ENCODE measurements at places on chromosomes 2 and 18. TPM values are rescaled to one million over a fixed set of nuclear protein-coding genes. Genes with fewer than 3 reads are reported as not detected.

- no peaks in the 10 kb centered on the region for H3K36me3 ChIP-seq
- no peak overlapping the region for H3K27ac ChIP-seq
- H3K4me1 ChIP-seq = peaks cover 8% of the 10 kb centered on the region
- no peak for DNase-seq
- H3K27me3 ChIP-seq = no peaks in the 10 kb centered on the region
Measured at GRCh38 chr2:181850936-181851560, 40.5 kb upstream of the ITPRID2 start.

GRCh38 chr18:57027190-57027708 is 119.6 kb upstream of the BOD1L2 start:
- no peak overlapping the region for H3K27ac ChIP-seq
- H3K4me1 ChIP-seq = no peaks in the 10 kb centered on the region
- H3K36me3 ChIP-seq = peaks cover 13% of the 10 kb centered on the region
- DNase-seq = no peak

GRCh38 chr2:206164261-206164862 is 4.7 kb downstream of the EEF1B2 start:
- peaks cover 15% of the 10 kb centered on the region for H3K36me3 ChIP-seq
- peaks cover 8% of the 10 kb centered on the region for H3K4me1 ChIP-seq
- H3K27me3 ChIP-seq = no peaks in the 10 kb centered on the region
- H3K27ac ChIP-seq = no peak overlapping the region

GRCh38 chr2:113910967-113911678 is 21.2 kb downstream of the ACTR3 start:
- no peak overlapping the region for H3K27ac ChIP-seq
- peaks cover 17% of the 10 kb centered on the region for H3K4me1 ChIP-seq
- no peak overlapping the region for H3K4me3 ChIP-seq

GRCh38 chr2:130987519-130988425 is 105.5 kb downstream of the FAM168B start:
- no peaks in the 10 kb centered on the region for H3K36me3 ChIP-seq
- no peak for DNase-seq
- H3K27me3 ChIP-seq = no peaks in the 10 kb centered on the region
- no peak overlapping the region for H3K4me3 ChIP-seq

DNA sequence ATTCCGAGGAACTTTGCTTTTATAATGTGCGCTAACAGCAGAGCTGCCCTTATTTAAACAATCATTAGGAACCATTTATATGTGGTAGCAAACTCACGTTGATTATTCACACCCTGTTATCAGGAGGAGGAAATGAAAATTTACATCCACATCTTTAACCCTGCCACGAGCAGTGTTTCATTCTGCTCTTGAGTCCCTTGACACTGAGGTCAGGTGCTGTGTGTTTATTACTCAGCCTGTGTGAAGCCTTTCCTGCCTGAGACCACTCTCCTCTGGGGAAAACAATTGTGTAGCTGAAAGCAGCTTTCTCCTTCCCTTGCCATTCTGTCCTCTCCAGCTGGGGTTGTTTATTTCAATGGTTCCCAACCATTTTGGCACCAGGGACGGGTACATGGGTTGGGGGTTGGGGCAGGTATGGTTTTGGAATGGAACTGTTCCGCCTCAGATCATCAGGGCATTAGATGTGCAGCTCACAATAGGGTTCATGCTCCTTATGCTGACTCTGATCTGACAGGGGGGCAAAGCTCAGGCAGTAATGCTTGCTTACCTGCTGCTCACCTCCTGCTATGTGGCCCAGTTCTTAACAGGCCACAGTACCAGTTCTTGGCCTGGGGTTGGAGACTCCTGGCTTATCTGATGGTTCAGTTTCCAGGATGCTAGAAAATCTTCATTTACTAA is 651.1 kb downstream of the TDRD15 start:
- H3K4me1 ChIP-seq = peaks cover 16% of the 10 kb centered on the region
- DNase-seq = no peak

GRCh38 chr2:84958135-84959059 is 12.6 kb upstream of the KCMF1 start:
- no peak for DNase-seq
- peaks cover 5% of the 10 kb centered on the region for H3K36me3 ChIP-seq
- no peak overlapping the region for H3K27ac ChIP-seq

DNA sequence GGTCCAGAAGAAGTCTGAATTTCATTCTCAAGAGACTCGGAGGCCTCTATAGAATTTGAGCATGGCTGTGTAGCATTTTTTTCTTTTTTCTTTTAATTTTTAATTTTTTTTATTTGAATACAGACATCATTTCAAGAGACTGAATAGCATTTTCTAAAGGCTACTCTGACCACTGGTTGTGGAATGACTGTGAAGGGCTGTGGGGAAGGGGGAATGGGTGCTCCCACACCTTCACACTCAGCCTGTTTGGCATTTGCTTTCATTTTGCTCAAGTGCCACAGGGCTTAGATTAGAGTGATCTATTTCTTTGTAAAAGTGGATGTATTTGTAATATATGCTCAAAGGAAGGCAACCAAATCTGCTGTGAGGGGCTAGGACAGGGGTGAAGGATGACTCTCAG is 142.0 kb upstream of the SPOPL start:
- no peak overlapping the region for H3K4me3 ChIP-seq
- H3K27ac ChIP-seq = no peak overlapping the region
- peaks cover 19% of the 10 kb centered on the region for H3K4me1 ChIP-seq
- H3K36me3 ChIP-seq = no peaks in the 10 kb centered on the region

DNA sequence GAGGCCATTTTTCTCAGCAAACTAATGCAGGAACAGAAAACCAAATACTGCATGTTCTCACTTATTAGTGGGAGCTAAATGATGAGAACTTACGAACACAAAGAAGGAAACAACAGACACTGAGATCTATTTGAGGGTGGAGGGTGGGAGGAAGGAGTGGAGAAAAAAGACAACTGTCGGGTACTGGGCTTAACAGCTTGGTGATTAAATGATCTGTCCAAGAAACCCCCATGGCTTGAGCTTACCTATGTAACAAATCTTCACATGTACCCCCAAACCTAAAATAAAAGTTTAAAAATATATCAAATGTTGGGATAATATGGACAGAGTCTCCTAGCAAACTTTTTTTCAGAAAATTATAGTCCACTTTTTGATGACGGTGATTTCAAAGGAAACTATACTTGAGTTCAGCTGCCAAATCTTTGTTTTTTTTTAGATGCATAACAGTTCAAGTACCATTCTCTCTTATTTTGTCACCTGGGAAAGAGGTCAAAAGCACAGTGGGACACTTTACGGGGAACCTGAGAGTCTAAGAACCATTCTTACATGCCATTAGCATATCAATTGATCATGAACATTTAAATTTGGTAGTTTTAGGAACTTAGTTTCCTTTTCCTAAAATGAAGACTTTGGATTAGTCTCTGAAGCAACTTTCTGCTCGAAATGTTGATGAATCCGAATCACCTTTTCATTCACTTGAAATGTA is 835.0 kb downstream of the NRXN1 start:
- H3K36me3 ChIP-seq = no peaks in the 10 kb centered on the region
- no peaks in the 10 kb centered on the region for H3K27me3 ChIP-seq
- peaks cover 4% of the 10 kb centered on the region for H3K4me1 ChIP-seq
- no peak overlapping the region for H3K27ac ChIP-seq
- DNase-seq = no peak

DNA sequence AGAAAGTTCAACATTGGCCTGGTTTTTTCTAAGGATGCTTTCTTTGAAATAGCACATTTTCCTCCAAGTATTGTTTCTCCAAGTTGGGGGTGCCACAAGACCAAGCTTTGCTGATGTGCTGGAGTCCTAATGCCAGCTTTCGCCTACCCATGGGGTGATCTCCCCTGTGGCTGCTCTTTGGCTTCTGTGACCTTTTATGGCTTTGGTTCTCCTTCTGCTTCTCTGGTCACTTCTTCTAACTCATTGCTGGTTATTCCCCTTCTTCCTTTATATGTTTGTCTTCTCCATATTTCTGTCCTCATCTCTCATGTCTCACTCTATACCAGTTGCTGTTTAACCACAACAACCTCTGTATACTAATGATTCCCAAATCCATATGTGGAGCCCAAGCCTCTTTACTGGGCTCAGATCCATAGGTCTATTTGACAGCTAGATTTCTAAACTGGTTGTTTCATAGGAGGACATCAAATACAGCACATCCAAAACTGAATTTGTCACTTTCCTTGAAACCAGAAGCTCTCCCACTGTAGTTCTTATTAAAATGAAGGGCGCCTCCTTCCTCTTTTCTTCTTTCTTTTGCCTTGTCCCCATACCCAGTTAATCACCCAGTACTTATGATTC is 23.1 kb downstream of the APOB start:
- no peak overlapping the region for H3K4me3 ChIP-seq
- no peaks in the 10 kb centered on the region for H3K27me3 ChIP-seq
- no peak overlapping the region for H3K27ac ChIP-seq
- DNase-seq = no peak

GRCh38 chr18:55402731-55403405 is 185.1 kb downstream of the TCF4 start:
- H3K4me1 ChIP-seq = peaks cover 16% of the 10 kb centered on the region
- H3K4me3 ChIP-seq = peak overlapping the region; percentile 71
- H3K36me3 ChIP-seq = no peaks in the 10 kb centered on the region
- H3K27me3 ChIP-seq = no peaks in the 10 kb centered on the region

- peak overlapping the region; percentile 50 for H3K4me3 ChIP-seq
- no peaks in the 10 kb centered on the region for H3K36me3 ChIP-seq
- H3K27ac ChIP-seq = peak overlapping the region; percentile 87
- H3K4me1 ChIP-seq = peaks cover 96% of the 10 kb centered on the region
Measured at GRCh38 chr2:207142461-207142860, 23.3 kb downstream of the KLF7 start.

GRCh38 chr2:224850081-224850480 is 133.9 kb upstream of the CCDC195 start:
- no peaks in the 10 kb centered on the region for H3K27me3 ChIP-seq
- peaks cover 9% of the 10 kb centered on the region for H3K4me1 ChIP-seq
- no peak overlapping the region for H3K4me3 ChIP-seq
- DNase-seq = no peak

DNA sequence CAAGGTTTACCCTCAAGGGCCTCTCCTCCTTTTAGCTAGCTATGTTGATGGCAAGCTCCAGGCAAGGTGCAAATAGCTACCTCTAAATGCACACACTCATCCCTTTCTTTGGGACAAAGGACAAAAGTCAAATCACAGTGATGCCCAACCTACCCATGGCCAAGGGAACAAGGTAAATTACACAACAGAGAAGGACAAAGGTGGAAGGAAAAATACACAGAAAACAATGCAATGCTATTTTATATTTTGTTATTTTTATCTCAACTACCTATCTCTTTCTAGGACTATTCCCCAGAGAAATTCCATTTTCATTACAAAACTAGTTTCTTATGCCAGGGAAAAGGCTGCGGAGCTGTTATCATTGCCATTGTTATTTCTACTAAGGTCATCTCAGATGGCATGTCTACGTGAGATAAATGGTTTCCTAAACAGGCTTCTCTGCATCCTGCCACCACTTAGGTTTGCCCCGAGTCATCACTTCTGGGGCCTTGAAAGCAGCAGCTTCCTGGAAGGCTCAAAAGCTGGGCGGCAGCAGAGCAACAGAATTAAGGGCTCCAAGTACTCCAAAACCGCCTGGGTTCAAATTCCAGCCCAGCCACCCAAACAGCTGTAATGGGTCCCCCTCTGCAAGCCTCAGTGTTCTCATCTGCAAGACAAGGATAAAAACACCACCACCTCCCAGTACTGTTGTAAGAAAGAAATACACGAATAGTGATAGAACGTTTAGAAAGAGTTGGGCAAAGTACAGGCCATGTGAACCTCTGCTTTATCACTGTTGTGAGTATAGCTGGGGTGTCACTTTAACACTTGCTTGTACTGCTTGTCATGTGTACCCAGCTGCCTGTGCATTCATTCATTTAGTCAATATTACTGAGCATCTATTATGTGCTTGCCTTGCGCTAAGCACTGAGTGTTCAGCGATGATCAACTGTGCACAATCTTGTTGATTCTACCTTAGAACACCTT is 20.9 kb downstream of the BCL2 start:
- no peak overlapping the region for H3K27ac ChIP-seq
- H3K4me3 ChIP-seq = no peak overlapping the region
- peaks cover 65% of the 10 kb centered on the region for H3K4me1 ChIP-seq
- DNase-seq = no peak
- H3K27me3 ChIP-seq = no peaks in the 10 kb centered on the region

DNA sequence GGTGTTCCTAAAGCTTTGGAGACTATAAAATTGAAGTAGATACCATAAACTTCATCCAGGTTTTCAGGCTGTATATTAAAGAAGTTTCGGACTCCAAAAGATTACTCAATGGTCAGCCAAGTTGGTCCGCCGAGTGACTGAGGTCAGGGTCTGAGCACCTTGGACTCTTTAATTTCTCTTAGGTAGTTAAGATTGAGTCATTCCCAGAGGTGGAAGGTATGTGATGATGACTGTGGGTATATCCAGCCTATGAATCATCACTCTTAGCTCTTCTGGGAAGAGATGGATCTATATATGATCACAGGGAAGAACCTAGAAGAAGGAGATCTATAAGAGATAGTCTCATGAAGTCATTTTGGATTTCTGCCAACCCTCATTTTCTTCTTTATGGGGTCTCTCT is 3.3 kb downstream of the ITGA6 start:
- no peak overlapping the region for H3K27ac ChIP-seq
- H3K4me1 ChIP-seq = peaks cover 24% of the 10 kb centered on the region

DNA sequence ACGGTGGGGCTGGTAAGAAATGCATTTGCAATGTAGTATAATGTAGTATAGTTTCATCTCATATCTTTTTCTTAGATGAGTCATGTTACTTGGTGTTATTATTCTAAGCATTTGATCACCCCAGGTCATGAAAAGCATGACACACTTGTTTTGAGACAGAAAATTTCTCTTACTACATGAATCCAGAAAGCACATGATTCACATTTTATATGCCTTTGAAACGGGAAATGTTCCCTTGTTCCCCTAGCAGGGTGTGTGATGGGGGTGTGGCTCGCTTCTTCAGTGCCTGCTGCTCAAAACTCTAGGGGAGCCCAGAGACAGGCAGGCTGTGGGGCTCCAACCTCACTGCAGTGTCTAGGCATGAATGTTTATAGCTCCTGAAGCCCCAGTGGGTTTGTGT is 116.0 kb upstream of the RAB27B start:
- no peaks in the 10 kb centered on the region for H3K4me1 ChIP-seq
- H3K27me3 ChIP-seq = no peaks in the 10 kb centered on the region
- H3K36me3 ChIP-seq = no peaks in the 10 kb centered on the region
- no peak overlapping the region for H3K27ac ChIP-seq
- H3K4me3 ChIP-seq = no peak overlapping the region

DNA sequence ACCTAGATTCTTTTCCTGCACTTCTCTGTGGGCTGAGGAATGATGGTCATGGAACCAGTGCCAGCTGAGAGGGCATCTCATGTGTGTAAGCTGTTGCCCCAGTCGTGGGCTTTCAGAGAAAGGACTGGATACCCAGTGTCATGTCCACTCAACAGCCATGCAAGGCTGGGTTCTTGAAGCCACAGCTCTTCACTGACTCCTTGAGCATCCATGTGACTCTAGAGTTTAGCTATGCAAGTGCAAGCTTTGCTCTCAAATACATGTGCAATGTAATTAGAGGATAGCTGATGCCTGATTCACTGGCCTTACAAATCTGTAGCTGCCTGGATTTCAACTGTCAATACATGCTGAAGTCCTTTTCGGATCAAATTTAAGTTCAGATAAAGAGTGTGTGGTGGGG is 46.8 kb upstream of the EML6 start:
- H3K4me1 ChIP-seq = peaks cover 13% of the 10 kb centered on the region
- DNase-seq = no peak
- no peak overlapping the region for H3K27ac ChIP-seq
- H3K36me3 ChIP-seq = no peaks in the 10 kb centered on the region
- no peaks in the 10 kb centered on the region for H3K27me3 ChIP-seq
- H3K4me3 ChIP-seq = no peak overlapping the region

Gene REG3A
- 8.3 TPM for total RNA-seq

Gene ANKRD62
- not detected for total RNA-seq

Gene HOXD8
- total RNA-seq = 11.2 TPM

Gene CHAC2
- 1.8 TPM for total RNA-seq

Gene BCL11A
- 0.41 TPM for total RNA-seq

Gene HOXD4
- 4.8 TPM for total RNA-seq

Gene BMP10
- not detected for total RNA-seq

Gene FOXD4L1
- 0.21 TPM for total RNA-seq

Gene FLACC1
- 4.2 TPM for total RNA-seq

Data from thoracic aorta (tissue), 2 donors.